NCI-H2081 (cell line): ENCODE measurements at places on chromosomes 11 and 22.

DNA sequence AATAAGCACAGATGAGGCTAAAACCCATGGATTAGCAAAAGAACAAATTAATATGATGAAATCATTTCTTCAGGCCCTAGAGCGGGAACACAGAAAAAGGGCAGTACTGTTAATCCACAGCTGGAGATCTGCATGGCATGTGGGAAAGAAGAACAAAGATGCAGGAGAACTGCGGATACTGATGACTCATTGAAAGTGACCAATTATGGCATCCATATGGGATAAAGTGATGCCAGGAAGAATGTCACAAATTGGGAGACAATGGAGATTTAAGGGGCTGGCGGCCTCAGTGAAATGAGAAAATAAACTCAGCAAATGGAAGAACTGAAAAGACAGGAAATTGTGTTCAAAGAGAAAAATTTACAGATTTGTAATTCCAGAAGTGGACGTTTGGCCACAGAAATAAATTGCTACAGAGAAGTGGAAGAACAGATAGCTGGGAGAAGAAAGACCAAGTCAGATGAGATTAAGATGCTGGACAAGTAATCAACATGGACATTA lies 39.4 kb downstream of the SIK3 start:
- no peak for DNase-seq

DNA sequence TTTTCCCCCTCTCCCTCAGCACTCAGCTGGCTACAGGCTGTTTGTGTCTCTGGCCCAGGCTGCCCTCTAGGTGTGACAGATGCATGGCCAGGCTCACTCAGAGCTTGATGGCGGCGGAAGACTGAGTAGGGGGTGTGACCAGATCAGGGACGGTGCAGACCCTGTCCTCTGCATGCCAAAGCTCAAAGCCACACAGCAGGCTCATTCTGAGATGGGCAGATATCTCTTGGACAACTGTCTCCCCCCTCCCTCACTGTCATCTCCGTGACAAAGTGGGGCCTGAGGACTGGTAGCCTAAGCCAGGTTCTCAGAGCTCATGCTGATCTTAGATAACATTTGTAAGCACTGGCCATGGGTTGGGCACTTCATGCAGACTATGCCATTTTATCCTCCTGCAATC lies 231.3 kb downstream of the DSCAML1 start:
- no peak for DNase-seq

DNA sequence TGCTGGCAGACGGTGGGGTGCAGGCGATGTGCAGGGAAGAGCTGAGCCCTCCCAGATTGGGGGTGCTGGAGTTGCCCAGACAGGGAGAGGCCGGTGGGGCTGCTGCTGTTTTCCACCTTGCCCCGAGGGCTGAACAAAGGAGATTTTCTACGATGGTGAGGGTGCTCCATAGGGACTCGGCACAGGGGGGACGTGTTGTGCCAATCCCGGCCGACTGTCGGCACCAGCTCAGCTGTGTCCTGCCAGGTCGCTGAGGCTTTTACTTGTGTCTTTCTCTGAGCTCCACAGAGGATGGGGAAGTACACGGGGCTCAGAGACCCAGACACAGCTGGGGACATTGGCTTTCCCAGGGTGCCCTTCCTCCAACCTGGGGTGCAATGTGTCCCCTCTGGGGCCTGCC lies 816.8 kb downstream of the BRD1 start:
- DNase-seq = no peak

DNA sequence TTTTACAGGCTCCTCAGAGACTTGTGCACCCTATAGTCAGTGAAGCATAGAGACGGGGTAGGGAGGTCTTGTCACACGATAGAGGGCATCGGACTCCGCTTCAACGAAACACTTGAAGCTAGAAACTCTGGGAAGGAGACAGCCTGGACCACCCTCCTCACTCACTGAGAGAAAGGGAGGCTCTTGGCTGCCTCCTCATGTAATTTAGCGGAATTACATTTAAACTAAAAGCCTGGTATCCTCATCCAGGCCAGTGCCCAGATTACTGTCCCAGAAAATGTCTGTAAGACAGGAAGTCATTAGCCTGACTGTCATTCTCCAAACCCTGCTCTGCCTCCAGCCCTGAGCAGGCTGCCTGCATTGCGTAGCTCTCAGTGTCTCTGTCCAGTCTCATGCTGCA lies 36.0 kb downstream of the TTLL1 start:
- DNase-seq = no peak

DNA sequence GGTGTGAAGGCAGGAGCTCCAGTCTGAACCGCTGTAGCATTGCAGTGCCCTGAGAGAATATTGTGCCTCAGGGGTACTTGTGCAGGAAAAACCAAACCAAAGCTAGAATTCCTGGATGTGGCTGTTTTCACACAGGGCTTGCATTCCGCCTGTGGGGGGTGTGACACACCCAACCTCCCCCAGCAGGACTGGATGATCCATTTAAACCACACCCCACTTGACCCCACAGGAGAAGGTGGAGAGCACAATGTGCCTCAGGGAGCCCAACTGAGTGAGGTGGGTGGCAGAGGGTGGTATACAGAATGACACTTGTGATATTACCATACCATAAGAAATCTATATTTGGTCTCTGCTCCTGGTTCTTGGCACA lies 66.9 kb upstream of the SLC22A12 start:
- no peak for DNase-seq

GRCh38 chr22:31504282-31504681 lies 7.9 kb downstream of the SFI1 start:
- DNase-seq = no peak

GRCh38 chr11:124798991-124799347 lies 1.2 kb downstream of the MSANTD2 start:
- DNase-seq = no peak
